Activated CD8-positive, alpha-beta memory T cell treated with anti-CD3 and anti-CD28 coated beads for 48 hours (primary cell): ENCODE measurements at places on chromosomes 3 and 15.

- DNase-seq: no peak
Measured at GRCh38 chr3:15794842-15795650, 2.7 kb downstream of the ANKRD28 start.

GRCh38 chr15:64948916-64949315 is 37.2 kb downstream of the ANKDD1A start:
- no peak for DNase-seq

- DNase-seq: no peak
Measured at GRCh38 chr3:85164436-85164835, 205.6 kb downstream of the CADM2 start.

DNA sequence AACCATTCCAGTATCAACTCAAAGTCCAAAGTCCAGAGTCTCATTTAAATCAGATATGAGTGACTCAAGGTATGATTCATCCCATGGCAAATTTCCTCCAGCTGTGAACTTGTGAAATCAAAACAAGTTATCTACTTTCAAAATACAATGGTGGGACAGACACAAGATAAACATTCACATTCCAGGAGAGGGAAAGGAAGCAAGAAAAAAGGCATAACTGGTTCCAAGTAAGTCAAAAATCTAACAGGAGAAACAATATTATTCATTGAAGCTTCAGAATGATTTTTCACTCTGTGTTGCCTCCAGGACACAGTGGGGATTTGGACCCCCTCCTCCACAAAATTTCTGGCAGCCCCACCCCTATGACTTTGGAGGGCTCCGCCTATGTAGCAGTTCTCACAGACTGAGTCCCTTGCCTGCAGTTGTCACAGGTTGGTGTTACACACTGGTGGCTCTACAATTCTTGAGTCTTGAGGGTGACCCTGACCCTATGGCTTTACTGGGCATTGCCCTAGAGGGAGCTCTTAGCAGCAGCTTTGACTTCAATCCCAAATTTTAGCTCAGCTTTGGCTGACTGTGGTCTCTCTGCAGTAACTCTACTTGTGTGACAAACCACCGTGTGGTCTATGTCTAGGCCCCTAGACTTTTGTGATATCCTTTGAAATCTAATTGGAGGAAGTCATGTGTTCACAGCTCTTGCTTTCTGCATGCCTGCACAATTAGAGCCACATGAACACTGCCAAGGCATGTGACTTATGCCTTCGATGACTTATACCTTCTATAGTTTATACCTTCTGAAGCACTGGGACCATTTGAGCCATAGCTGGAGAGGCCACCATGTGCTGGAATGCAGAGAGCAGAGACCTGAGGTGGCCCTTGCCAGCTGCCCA is 644.2 kb downstream of the GRM7 start:
- no peak for DNase-seq

GRCh38 chr15:38945551-38946298 is 381.1 kb upstream of the RASGRP1 start:
- no peak for DNase-seq

DNA sequence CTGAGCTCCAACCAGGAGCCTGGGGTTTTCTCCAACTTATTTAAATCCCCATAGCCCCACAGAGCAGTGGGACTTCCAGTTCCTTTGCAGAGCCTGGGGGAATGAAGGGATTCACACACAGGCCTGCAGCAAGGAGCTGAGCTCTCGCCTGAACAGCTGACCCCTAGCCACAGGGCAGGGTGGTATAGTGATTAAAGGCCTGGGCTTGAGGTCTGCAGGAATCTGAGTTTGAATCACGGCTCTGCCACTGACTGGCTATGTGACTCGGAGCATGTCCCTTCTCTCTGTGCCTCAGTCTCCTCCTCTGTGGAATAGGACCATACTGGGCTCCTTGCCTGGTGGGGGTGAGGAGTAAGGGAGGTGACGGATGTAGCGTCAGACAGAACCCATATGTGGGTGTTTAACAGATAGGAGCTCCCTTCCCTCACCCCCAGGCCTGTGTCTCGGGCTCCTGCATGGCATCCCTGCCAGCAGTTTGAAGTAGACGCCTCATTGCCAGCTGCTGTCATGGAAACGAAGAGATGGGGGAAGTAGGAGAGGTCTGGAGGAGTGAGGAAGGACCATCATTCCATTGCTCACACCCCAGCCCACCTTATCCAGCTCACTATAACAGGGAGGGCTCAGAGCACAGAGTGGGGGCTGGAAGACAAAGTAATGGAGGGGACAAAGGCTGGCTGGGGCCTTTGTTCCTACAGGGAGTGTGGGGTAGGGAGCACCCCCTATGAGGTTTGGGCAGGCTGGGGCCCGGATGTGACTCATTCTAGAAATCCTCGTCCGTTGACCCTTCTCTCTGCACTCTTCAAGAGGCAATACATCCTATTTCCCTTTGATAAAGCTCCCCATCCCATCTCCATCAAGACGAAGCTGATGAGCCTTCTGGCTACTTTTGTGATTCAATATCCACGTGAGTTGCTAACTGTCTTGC is 14.8 kb downstream of the HRH1 start:
- no peak for DNase-seq

DNA sequence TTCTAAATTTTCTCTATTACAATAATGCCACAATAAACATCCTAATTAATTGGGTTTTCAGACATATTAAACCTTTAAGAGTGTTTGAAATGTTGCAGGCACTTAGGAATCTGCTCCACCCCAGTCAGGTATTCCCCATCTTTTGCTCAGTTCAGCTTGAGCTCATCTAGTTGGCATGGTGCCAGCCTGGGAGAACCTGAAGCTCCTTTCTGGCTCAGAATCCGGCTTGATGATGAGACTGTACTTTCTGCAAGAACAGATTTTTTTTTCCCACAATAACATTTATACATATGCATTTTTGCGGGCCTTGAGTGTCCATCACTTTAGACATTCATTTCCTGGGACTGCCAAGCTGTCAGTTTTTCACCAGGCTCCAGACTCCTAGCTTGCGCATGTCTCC is 7.7 kb upstream of the OXSR1 start:
- no peak for DNase-seq

GRCh38 chr3:193863657-193864357 is 270.8 kb downstream of the OPA1 start:
- no peak for DNase-seq

DNA sequence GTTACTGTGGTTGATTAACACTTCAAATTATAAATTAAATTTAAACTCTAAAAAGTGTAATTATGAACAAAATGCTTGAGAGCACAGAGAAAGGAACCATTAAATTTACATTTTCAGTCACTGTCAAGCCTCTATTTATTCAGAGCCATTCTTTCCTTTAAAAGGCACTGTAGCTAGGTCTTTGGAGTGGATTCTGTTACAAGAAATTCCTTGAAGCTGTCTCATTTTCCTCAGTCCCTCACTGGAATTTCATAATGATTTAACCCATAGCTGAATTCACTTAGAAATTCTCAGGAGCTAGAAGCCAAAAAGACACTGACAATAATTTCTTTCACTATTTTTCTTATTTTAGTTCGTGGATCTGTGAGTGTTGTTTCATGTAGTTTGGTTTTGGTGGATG is 81.2 kb upstream of the TCF12 start:
- no peak for DNase-seq

GRCh38 chr3:47041114-47041513 is 61.6 kb downstream of the NBEAL2 start:
- DNase-seq: no peak

DNA sequence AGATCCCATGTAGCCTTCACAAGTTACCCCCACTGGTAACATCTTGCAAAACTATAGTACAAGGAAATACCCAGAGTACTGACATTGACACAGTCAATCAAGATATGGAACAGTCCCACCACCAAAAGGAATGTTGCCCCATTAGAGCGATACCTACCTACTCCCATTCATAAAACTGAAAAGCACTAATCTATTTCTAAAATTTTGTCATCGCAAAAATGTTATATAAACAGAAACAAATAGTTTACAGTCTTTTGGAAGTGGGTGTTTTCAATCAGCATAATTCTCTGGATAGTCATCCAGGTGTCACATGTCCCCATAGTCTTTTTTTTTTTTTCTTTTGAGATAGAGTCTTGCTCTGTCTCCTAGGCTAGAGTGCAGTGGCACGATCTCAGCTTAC is 156.9 kb upstream of the AGTR1 start:
- no peak for DNase-seq

DNA sequence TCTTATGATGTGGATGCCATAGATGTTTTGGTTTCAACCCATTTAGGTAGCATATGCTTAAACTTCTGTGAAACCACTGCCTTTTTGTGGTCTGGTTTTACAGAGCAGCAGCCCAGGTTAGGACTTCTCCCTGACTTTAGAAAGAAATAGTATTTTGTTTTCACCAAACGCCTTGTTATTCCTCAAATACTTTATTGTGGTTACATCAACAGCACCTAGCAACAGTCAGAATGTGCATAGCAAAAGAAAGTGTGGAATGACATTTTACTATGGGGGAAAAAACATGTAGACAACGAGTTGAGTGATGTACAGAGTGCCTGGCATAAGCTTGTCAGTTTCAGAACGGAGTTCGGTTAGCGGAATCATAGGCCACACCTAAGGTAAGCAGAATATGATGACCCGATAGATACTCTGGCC is 159.2 kb downstream of the TPRG1 start:
- DNase-seq: no peak

DNA sequence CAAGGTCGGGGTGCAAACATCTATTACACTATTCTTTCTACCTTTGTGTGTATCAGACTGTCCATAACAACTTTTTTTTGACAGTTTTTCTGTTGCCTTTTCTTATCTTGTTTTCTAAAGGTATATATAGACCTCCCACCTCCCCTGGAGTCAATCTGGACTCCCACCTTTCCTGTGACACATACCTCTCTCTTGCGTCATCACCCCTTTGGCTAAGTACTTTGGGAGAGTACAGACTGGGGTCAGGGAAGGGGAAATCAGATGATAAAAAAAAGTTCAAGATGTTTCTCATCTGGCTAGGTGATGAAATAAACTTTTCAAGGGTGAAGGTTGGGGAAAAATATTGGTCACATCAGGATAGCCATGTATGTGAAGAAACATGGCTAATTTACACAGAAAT is 17.2 kb downstream of the TSPAN3 start:
- no peak for DNase-seq
